ENCODE measurements at places on chromosomes 13 and 19.

GRCh38 chr19:32901504-32902161, 32.1 kb upstream of the SLC7A9 start:
- no peak for DNase-seq

DNA sequence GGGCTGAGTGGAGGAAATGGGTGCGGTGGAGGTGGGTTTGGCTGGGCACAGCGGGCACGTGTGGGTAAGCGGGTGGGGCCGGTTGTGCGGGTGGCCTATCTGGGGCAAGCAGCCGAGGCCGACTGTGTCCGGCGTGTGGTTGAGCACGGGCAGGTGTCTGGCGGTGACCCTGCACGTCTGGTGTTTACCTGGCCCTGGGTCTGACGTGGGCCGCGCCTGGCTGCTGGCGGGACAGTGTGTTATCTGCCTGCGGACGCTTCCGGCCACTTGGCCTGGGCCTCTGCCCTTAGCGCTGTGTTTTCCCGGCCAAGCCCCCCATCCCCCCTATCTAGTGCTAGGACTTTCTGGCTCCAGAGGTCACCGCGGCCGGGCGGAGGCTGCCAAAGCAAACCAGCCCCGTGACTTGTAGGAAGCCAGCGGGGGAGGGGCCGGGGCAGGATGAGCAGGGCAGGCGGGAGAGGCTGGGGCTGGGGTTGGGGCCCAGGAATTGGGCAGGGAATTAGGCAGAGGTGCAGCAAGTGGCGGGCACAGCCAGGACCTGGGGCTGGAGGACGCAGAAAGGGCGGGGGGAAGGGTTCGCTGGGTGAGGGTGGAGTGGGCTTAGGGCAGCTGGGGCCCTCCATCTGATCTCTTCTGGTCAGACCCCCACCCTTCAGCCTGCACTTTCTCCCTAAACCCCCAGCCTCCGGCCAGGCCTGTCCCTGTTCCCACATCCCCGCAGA, 534 bp upstream of the HPN start:
- no peak for DNase-seq

GRCh38 chr19:55649268-55650125, 1.5 kb downstream of the CCDC106 start:
- DNase-seq: no peak

GRCh38 chr13:95627590-95627989, 16.9 kb downstream of the DZIP1 start:
- no peak for DNase-seq

- no peak for DNase-seq
Measured at GRCh38 chr19:45866400-45867176, 2.5 kb downstream of the FOXA3 start.

Data from stimulated activated CD4-positive, alpha-beta T cell treated with anti-CD3 and anti-CD28 coated beads, TNF-alpha, amount 100 ng/mL, for 4 hours (primary cell).